ENCODE measurements at places on chromosomes 5 and 9. TPM values are rescaled to one million over a fixed set of nuclear protein-coding genes. Genes with fewer than 3 reads are reported as not detected.
A peak's percentile ranks its signal among the peaks of the same experiment; 100 is the strongest.

- DNase-seq = no peak
These were observed 1043.0 kb upstream of the CDH18 start for GRCh38 chr5:21030981-21031380.

- DNase-seq = no peak
These were observed 7.0 kb downstream of the SPDL1 start for GRCh38 chr5:169590602-169591001.

- no peak for DNase-seq
These were observed 271.5 kb downstream of the ADGRV1 start for GRCh38 chr5:90830058-90830457.

DNA sequence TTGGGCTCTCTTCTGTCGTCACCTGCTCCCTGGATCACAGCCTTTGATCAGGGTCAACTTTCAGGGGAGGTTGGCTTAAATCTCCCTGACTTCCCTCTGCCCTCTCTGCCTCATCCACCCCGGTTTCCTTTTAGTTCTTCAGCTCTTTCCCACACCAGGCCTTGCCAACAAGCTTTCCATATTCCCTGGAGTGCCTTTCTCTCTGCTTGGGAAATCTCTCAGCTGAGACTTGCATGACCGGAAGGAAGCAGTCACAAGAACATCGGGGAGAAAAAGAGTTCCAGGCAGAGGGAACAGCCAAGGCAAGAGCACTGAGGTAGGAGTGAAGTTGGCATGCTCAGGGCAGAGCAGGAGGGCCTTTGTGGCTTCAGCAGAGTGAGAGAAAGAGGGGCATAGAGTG, 88.4 kb upstream of the HSPA9 start:
- DNase-seq = no peak

- DNase-seq = peak; percentile 65
These were observed 174.3 kb downstream of the EFNA5 start for GRCh38 chr5:107496466-107496865.

DNA sequence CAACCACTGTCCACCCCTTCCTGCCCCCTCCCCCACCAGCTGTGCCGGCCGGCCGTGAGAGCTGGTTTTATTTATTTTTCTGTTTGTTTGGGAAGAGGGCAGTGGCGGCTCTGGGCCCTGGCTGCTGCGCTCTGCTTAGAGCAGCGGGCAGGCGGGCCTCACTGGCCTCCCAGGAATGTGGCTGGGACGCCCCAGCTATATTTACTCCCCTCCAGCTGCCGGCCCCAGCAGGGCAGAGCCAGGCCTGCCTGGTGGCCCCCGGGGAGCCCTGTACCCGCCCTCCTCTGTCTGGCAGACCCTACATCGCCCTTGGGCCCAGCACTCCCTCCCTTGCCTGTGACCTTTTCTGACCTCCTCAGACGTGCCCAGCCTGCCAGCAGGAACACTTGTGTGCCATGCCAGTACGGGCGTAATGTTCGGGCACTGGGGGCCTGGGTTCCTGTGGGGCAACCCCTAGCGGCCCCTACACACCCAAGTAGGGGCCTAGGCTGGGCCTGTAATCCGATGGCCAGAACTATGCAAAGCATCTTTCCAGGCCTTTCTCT, 7.7 kb downstream of the CXXC5 start:
- peak; percentile 92 for DNase-seq

- no peak for DNase-seq
These were observed 7.8 kb downstream of the ANGPTL2 start for GRCh38 chr9:127114606-127115005.

The NCBP1 gene
- total RNA-seq = 64.8 TPM
